ENCODE measurements at places on chromosomes 7 and 10. TPM values are rescaled to one million over a fixed set of nuclear protein-coding genes. Genes with fewer than 3 reads are reported as not detected.

Gene ZNF722
- total RNA-seq, result not detected

Gene OPALIN
- total RNA-seq, result not detected

Gene LRRN3
- 0.98 TPM for total RNA-seq

Gene ITIH5
- total RNA-seq, result 20.4 TPM

Gene TBXAS1
- 18.4 TPM for total RNA-seq

Gene SDK1
- 16.7 TPM for total RNA-seq

Gene GNAT3
- not detected for total RNA-seq

Gene FGL2
- total RNA-seq, result 7.4 TPM

Gene CNPY1
- not detected for total RNA-seq

Gene KAZALD1
- total RNA-seq, result 4.2 TPM

Gene ELAPOR2
- total RNA-seq, result 5.6 TPM

Gene ODAD2
- 0.25 TPM for total RNA-seq

Gene NEUROD6
- total RNA-seq, result not detected

Gene SCART1
- total RNA-seq, result 1.5 TPM

Gene MEOX2
- 1.7 TPM for total RNA-seq

Gene ACBD7
- not detected for total RNA-seq

Gene FAM131B
- 1.5 TPM for total RNA-seq

Gene TFEC
- 4.7 TPM for total RNA-seq

Gene PPP1R17
- not detected for total RNA-seq

Gene FOXI2
- 0.25 TPM for total RNA-seq

Gene PBLD
- 1.2 TPM for total RNA-seq

Gene SYNPO2L
- total RNA-seq, result 0.49 TPM

Gene BLVRA
- total RNA-seq, result 65.6 TPM

Gene PLXNA4
- total RNA-seq, result 14.0 TPM

Gene PRKAR2B
- 16.5 TPM for total RNA-seq

Gene HMX3
- not detected for total RNA-seq

Gene CPA2
- total RNA-seq, result not detected

Gene TMEM213
- not detected for total RNA-seq

Gene ATAD1
- total RNA-seq, result 44.7 TPM
